ENCODE measurements at places on chromosomes 11 and 22.

- no peak for DNase-seq
Measured at GRCh38 chr11:134663506-134664313, 251.7 kb upstream of the B3GAT1 start.

GRCh38 chr22:19962909-19963806 lies 21.5 kb upstream of the TXNRD2 start:
- no peak for DNase-seq

GRCh38 chr11:133943950-133944698 lies 12.6 kb downstream of the IGSF9B start:
- DNase-seq = no peak

DNA sequence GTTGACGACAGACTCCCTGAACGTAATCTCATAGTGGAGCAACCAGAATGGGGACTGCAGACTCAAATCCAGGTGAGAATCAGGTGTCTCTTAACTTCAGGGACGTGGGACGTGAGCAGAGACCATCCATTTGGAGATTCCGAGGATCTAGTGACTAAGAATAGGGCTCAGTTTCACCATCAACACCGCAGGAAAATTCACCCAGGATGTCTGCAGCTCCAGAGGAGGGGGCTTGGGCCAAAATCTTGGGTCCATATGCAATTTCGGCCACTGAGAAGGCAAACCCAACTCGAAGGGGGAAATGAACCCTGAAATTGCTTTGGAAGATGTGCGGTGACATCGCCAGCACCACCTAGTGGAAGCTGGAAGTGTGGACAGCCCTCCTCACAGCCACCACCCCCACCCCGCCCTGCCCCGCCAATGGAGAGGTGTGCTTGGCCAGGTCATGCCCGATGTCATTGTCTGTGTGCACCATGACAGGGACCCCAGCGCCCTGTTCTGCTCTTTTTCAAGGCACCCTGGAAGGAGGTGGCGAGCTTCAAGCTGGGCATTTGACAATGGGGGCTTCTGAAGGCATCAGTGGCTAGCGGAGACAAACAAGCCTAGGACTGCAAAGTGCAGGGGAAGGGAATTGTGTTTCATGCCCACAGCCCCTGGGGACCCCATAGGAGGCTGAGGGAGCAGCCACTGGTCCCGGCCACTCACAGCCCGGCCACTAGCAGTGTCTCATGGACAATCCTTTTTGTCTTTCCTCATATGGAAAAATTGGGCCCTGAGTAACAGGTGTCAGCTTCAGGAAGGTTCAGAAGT lies 24.8 kb downstream of the APOL1 start:
- peak; percentile 62 for DNase-seq

DNA sequence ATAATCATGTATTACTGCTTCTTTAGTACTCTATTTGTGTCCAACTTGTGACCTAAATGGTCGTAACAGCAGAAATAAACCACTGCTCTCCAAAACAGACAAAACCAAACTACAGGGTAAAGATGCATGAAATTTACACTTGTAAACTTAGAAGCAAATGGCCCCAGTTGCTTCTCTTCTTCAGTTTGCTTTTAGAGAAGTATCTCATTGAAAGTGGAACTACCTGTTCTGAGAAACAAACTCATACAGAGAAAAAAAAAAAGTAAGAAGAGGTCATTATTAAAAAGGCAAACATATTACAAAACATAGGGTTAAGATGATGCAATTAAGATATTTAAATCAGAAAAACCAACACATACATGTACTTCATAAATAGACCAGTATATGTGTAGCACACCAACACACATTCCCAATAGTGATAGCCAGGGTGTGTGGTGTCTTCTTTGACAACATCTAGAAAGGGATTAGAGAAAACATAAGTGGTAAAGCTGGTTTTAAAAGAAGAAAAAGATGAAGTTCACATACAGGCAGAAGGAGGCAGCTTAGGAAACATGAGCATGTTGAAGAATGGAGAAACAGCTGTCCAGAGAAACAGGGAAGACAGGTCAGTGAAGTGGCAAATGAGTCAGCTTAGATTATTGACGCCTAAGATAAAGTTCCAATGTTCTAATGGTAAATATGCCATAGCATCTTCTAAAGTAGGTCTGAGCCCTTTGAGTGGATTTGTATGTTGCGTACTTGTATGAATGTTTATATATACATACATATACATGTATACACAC lies 844.7 kb upstream of the CCDC90B start:
- DNase-seq = no peak

DNA sequence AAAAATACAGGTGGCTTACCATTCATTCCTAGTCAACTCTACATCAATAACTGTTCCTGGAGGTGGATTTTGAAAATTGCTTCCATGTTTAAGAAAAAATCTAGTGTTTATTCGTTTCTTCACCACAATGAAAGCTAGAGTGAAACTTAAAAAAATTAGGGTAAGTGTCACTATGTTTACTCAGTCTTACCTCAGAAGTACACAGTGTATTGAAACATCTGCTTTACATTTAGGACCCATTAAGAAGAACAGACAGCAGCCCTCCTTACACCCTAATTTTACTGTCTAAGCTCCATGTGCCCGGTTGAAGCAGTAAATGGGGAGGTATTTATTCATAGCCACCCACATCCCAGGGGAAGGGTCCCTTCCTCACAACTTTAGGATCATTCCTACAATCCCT lies 51.4 kb downstream of the PIWIL3 start:
- no peak for DNase-seq

DNA sequence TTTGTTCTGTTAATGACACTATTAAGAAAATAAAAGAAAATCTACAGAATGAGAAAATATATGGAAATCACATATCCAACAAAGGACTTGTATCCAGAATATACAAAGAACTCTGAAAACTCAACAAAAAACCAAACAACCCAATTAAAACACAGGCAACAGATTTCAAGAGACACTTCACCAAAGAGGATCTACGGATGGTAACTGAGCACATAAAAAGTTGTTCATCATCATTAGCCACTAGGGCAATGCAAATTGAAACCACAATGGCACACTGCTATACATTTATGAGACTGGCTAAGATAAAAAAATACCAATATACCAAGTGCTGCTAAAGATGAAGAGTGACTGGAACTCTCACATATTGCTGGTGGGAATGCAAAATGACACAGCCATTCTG lies 34.5 kb upstream of the SLC25A1 start:
- no peak for DNase-seq

Measured in activated CD4-positive, alpha-beta T cell treated with anti-CD3 and anti-CD28 coated beads for 4 hours (primary cell).